CD4-positive, alpha-beta memory T cell (primary cell): ENCODE measurements at places on chromosomes 4 and X.
A peak's percentile ranks its signal among the peaks of the same experiment; 100 is the strongest.

GRCh38 chr4:108937066-108937465, 174.2 kb upstream of the ETNPPL start:
- DNase-seq: no peak

DNA sequence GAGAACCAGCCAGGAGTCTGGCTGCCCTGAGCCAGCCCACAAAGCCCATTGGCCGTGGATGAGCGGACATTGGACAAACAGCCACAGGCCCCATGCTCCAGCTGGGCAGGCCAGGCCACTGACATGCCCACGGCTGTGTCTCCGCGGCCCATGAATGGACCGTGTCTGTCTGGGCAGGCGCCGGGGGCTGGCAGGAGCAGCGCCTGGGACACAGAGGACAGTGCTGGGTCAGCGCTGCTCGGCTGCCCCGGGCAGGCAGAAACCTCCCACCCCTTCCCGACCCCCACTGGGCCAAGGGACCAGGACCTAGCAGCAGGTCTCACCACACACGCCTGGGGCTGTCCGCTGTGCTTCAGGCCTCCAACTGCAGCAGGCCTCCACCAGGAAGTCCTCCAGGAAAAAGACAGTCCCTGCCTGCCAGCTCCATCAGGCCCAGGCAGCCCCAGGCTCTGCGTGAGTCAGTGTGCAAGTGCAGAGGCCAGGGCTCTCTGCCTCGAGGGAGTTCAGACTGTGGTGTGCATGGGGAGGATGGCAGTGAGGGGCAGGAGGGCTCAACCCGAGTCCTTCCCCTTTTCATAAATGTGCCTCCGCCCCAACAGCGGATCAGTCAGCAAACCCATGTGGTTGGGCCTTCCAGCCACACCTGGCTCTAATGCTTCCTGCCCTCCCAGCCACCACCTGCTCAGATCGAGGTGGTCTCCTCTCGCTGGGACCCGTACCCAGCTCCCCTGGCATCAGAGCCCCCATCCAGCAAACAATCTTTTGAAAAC, 17.2 kb upstream of the FGFR3 start:
- no peak for DNase-seq

GRCh38 chr4:149140841-149141240, 674.8 kb downstream of the IQCM start:
- DNase-seq: no peak

DNA sequence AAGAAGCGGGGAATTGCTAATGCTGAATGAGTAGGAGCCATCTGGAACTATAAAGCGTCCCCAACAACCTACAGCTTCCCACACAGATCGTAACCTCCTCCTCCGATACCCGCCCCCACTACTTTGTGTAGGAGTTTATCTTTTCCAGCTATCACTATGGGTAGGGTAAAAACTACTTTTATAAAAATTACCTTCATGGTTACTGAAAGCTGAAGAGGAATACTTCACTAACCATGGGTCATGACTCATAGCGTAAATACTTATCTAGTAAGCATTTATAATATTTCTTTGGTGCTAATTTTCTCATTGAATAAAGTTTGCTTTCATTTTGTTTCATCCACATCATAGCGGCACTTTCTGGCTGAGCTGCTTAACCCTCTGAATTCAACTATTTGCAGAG, 79.4 kb upstream of the TNIP3 start:
- DNase-seq: no peak

DNA sequence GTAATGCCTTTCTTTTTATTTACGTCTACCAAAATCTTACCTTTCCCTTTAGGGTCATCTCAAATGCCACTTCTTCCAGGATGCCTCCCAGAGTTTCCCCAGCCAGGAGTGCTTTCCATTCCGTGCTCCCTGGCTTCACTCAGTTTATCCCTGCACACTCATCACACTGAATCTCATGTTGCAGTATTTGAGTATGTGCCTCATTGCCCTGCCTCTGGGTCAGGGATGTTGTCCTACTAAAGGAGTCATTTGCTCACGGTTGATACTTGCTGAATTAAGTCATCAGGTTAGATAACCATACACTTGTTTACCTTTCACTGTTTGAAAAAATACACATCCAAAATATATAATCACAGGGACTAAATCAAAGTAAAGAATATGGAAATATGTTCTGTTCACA, 356.2 kb upstream of the GATB start:
- DNase-seq: no peak

DNA sequence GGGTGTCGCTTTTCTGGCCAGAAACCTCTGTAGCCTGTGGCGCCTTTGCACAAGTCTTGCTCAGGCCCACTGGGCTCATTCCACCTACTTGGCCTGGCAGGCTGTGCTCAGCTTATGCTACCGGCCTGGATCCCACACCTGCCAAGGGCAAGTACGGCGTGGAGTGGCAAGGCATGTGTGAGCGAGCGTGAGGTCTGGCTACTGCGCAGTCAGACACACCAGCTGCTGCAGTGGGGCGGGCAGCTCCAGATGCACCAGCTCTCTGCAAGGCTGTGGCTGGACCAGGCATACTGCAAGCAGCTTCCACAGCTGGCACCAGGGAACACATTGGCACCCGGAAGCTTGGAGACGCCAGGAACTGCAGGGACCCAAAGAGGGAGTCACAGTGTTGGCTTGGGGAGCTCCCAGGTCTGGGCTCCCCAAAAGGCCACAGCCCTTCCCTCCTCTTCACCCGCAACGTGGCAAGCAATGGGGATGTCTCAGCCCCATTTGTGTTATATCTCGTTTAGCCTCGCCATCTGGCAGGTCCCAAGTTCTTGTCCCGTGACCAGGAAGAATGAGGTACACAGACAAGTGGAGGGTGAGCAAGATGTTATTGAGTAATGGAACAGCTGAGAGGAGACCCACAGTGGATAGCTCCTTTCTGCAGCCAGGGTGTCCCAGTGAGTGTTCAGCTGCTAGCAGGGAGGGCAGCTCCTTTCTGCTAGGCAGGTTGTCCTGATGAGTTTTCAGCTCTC, 3.8 kb upstream of the FBXW7 start:
- no peak for DNase-seq

- no peak for DNase-seq
These were observed 117.6 kb downstream of the TSPAN5 start for GRCh38 chr4:98540803-98541202.

GRCh38 chr4:74527049-74527448, 82.1 kb downstream of the AREG start:
- no peak for DNase-seq

DNA sequence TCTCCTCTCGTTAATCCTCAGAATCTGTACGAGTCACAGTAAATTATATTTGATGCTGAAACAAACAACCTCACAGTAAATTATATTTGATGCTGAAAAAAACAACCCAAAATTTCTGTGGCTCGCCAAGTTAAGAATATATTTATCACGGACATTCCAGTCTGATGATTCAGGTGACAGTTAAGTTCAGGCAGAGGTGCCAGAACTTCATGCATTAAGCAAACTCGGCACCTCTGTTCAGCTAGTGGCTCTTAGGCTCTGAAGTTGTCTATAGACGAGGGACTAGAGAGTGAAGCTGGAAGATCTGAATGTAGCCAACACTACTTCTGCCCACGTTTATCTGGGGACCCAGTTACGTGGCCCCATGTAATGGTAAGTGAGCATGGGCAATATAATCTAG, 132.2 kb upstream of the AGA start:
- no peak for DNase-seq

- DNase-seq: no peak
These were observed 76.5 kb downstream of the DHRSX start for GRCh38 chrX:2424317-2424716.

GRCh38 chr4:86935853-86936733, 1.3 kb downstream of the AFF1 start:
- peak; percentile 79 for DNase-seq

DNA sequence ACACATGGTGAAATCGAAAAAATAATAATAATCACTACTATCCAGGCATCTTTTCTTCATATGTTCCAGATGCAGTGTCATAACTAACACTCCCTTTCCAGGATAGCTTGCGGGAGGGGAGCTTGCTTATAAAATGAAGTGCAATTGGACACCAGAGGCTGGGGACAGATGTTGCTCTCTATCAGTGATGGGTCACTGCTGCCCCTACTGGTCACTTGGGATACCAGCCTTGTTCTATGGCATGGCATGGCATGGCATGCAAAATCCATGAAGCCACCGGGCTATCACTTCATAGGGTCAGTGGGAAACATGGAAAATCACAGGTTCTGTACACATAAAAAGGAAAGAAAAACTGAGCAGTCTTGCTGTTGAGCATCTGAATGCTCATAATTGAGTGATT, 168.1 kb downstream of the GLRA2 start:
- no peak for DNase-seq

- no peak for DNase-seq
These were observed 74.8 kb upstream of the PACRGL start for GRCh38 chr4:20625426-20625825.

DNA sequence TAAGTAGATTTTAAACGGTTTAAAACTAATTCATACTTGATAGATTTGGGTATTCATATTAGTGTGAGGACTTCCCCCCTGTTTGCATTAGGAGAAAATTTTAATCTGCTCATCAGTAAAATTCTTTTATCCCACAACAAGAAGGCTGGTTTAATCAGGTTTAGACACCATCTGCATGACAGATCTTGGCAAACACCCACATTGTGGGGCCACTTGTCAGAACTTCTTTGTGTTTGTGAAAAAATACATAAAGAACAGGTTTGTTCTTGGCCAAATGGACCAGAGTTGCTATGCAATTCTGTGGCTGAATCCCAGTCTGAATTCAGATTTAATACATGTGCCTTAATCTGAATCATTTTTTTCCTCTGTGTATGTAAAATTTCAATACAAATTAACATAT, 121.1 kb downstream of the REPS2 start:
- DNase-seq: no peak

- no peak for DNase-seq
These were observed 64.3 kb upstream of the WDR17 start for GRCh38 chr4:176001151-176002006.

DNA sequence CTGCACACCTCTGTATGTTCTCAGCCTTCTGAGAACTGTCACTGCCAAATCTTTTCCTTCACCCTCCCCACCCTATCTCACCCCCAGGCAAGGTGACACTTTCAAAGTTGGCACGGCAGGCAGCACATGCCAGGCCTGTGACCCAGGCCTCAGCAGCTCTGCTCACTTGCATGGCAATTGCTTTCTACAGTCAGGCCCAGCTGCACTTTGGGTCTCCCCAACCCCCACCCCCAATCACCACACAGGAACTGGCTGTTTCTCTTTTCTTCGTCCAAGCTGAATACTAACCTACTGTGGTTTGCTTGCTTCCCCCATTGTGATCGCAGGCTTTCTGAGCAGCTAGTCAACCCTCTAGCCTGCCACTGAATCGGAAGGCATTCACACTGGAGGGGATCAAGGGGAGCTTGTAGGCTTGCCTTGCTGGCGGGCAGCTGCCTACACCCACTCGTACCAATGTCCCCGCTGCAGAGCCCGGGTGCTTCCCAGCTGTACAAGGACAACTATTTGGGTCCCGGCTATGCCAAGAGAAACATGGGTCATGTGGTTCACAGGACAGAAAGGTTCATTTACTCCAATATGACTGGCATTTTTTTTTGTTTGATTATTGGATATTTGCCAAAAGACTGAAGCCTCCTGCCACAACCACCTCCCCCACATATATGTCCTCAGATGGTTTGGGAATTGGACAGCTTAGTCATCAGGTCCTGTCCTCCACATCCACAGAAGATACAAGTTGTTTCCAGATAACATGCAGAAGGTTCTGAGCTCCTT, 28.1 kb downstream of the SLC25A43 start:
- no peak for DNase-seq

DNA sequence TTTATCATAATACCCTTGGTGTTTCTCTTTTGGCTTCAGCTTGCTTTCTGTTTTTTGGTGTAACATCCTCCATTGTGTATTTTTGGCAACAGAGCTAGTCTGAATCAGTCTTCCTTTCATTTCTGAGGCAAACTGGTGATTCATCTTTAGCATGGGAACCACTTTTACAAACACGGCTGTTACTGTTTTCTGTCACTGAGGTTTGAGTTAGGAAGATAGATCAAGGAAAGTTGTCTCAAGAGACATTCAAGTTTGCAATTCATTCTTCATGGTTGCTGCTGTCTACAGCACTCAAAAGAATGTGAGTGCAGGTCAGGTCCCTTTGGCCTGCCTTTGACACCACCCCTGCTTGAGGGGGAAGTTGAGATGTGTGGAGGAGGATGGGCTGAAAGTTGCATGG, 36.3 kb downstream of the IL21 start:
- peak; percentile 12 for DNase-seq

DNA sequence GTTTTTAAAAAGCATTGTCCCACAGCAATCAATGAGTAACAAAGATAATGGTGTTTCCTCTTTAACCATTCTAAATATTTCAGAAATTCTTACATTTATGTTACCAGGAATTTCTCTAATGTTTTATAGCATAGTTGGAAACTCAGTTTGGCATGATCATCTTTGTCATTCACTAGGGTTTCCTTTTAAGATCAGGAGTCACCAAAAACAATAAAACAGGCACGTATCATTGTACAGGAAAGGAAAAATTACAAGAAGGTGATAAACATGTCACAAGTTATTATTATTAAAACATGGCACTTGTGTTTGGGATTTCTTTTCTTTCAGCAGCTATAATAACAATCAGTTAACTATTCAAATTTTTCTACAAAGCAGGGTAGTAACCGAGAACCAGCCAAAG, 84.0 kb downstream of the SLC10A7 start:
- no peak for DNase-seq

DNA sequence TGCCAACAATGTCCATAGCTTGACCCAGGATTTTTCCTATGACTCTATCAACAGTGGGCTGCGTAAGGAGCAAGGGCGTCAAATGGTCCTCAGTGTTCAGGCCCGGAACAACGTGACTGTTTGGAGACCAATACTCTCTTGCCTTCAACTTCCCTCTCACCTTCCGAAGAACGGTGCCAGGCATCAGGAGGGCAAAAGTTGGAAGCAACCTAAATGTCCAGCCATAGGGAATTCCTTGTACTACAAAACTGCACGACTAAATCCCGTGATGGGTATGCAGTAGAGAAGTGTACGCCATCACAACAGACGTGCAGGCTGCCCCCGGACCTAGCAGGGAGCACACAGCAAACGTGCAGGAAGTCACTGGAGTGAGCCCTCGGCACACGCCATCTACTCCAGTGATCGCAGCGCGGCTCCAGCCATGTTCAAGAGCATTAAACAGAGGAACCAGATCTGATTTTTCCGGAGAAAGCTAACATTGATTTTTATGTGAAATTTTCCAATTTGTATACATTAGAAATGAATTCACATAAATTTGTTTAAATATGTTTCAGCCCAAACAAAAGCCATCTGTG, 79.0 kb downstream of the JAKMIP1 start:
- DNase-seq: no peak

- no peak for DNase-seq
These were observed 550 bp downstream of the ADGRA3 start for GRCh38 chr4:22515145-22515887.
